H9 (cell line): ENCODE measurements at places on chromosomes 6 and 20.

DNA sequence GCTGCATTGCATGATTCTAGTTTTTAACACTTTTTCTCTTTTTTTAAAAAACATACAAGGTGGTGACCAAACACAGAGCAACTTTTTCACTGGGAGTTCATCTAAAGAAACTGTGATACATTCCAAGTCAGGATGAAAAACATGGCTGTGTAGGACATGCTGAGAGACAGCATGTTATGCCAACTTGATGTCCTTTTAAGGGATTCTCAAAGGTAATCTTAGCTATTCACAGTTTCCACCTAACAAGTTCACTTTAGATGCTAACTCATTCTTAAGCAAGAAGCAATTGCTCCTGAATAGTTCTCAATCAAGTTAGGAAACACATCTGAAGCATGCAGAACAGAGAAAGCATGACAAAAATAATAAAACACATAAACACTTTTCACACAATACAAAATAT lies 3.3 kb downstream of the ASCC3 start:
- no peak for DNase-seq

GRCh38 chr20:52829111-52829510 lies 143.0 kb upstream of the TSHZ2 start:
- DNase-seq: no peak

DNA sequence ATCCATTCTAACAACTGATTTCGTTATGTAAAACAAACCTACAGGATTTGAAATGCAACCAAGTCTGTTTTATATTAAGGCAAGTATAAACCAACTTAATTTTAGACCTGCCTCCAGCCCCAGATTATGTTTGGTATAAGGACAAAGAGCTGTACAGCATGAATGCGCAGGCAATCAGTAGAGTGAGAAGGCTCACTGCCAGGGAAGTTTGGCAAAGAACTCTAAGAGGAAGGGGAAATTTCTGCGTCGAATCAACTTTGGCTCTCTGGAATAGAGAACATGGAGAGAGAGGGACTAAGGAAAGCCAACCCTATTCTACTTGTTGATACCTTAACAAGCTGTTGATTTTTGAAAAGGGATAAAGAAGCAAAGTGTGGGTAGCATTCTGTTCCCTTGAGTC lies 96.9 kb upstream of the FOXO3 start:
- no peak for DNase-seq

- DNase-seq: no peak
Observed at GRCh38 chr6:25100288-25100687, 164.5 kb upstream of the RIPOR2 start.

- DNase-seq: peak; percentile 78
Observed at GRCh38 chr6:34154668-34155447, 9.0 kb upstream of the GRM4 start.

GRCh38 chr6:44157152-44157521 lies 1.5 kb upstream of the CAPN11 start:
- no peak for DNase-seq

DNA sequence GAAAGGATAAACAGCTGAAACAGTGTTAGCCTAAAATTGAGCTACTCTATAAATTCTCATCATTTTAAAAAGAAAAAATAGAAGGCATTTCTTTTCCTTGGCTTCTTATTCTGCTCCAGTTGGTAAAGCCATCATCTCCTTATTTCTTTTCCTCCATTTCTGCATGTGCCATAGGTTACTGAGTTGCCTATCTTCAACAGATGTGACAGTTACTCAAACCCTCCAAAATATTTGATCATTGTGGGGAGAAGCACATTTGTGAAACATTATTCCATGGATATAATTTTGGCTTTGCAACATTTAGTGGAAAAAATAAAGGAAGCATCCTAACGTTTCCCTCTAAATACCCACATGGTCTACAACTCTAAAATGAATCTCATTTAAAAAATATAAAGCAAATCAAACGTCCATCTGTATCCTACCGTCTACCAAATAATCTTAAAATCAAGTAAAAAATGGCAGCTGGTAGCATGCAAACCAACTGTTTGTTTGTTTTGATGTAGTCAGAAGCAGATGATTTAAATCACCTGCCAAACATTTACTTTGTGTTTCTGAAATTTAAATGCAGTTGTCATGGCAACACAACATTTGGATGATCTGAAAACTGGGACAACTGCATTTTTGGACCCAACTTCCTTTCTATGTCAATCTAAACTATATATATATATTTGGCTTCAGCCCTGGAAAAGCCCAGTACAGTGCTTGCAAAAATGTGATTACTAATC lies 16.8 kb upstream of the SNX9 start:
- no peak for DNase-seq
